Right kidney (tissue), 9 donors: ENCODE measurements at places on chromosomes 1 and 21.

DNA sequence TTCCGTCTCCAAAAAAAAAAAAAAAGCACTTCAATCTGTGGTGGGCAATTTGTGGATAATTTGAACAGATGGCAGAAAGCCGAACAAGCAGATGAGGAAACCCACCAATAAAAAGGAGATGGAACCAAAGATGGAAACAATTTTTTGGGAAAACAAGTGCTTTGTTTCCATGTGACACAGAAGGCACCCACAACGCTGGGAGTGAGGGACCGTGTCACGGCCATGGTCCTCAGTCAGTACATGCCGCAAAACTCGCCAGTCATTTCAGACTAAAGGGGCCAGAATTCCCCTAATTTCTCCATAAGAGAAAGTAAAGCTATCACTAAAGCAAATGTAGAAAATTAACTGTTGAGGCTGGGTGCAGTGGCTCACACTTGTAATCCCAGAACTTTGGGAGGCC is 5.0 kb downstream of the CCNL2 start:
- no peak for DNase-seq

- peak; percentile 49 for DNase-seq
Measured at GRCh38 chr1:960363-961131, at the start of gene KLHL17. Gene KLHL17 (plus strand): TSS chr1:960584. CDS start chr1:960694, 110 bp downstream.

DNA sequence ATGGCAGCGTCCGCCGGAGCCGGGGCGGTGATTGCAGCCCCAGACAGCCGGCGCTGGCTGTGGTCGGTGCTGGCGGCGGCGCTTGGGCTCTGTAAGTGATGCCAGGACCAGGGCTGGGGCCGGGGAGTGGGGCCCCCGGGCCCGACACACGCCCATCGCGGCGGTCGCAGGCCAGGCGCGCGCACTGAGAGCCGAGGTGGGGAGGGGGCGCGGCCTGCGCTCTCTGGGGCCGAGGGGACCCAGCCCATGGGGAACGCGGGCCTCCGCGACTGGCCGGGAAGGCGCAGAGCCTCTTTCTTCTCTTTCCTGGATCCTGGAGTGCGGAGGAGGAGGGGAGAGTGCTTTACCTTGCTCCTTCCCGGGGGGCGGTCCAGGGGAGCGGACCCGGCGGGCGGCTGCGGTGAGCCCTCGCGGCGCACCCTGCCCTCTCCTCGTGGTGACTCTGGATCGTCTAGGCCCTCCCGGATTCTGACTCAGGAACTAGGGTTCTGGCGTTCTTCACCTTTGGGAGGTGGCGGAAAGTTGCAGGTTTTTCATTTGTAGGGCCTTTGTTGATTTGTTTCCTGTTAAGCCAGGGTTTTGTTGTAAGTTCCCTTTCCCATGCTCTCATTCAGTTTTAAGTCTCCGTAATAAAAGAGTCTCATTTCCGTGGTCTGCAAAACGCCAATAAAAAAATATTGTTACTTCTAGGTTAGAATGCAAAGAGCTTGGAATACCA is 529 bp downstream of the MPZL1 start:
- DNase-seq = peak; percentile 99

- DNase-seq = no peak
Measured at GRCh38 chr1:13784971-13785370, 85.0 kb downstream of the PRDM2 start.

GRCh38 chr1:93734999-93735398 is 53.4 kb upstream of the BCAR3 start:
- DNase-seq = no peak

DNA sequence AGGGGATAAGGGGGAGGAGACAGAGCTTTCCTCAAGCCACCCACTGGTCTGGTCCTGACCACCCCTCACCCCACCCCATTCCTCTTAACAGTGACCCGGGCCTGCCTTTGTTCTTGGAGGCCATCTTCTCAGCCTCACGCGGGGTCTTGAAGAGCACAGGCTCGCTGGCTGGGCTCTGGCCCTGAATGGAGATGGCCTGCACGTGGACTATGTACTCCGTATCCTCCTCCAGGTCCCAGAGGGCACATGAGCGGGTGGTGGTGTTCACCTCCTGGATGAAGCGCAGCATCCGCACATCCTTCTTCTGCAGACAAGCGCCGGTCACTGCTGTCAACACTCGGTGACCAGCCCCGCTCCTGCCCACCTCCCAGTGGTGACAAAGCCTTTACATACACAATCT is 2.6 kb downstream of the FNDC5 start:
- no peak for DNase-seq

DNA sequence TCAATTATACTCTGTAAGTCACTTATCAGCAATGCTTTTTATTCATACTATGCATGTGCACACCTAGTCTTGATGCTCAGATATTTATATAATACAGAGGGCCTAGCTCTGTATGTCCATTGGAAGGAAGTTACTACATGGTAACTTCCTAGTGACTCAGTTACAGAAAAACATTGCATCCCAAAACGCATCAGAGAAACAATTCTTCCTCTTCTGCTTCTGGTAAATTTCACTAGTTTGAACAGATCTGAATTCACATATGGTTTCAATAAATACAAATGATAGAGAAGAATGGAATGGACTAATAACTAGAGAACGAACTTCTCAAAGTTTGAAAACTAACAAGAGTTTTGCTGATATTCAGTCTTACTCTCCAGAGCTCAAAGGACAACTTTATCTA is 811.3 kb upstream of the ADGRL2 start:
- no peak for DNase-seq

GRCh38 chr1:206898089-206898914 is 1.1 kb downstream of the IL24 start:
- DNase-seq = no peak

GRCh38 chr1:222454186-222454585 is 93.7 kb downstream of the HHIPL2 start:
- no peak for DNase-seq

DNA sequence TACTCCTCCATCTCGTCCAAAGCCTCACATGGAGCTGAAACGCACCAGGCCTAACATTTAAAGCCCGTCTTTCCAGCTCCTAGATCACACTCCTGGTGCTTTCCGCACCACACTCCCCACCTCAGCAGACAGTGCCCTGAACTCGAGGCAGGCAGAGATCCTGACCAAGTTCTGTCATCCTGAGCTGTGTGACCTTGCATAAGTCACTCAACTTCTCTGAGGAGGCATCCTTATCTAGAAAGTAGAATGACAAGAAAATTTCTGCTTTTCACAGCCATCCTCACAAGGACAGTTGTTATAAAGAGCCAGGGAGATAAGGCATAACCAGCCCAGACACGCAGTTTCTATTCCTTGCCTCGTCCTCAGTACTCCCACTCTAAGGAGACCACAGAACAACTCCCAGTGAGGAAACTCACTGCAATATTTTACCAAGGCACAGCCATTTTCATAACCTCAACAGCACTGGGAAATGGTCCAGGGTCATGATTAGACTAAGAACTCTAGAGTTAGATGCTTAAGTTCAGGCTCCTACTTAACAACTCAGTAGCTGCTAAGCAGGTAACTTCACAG is 3.1 kb downstream of the LRP8 start:
- no peak for DNase-seq

DNA sequence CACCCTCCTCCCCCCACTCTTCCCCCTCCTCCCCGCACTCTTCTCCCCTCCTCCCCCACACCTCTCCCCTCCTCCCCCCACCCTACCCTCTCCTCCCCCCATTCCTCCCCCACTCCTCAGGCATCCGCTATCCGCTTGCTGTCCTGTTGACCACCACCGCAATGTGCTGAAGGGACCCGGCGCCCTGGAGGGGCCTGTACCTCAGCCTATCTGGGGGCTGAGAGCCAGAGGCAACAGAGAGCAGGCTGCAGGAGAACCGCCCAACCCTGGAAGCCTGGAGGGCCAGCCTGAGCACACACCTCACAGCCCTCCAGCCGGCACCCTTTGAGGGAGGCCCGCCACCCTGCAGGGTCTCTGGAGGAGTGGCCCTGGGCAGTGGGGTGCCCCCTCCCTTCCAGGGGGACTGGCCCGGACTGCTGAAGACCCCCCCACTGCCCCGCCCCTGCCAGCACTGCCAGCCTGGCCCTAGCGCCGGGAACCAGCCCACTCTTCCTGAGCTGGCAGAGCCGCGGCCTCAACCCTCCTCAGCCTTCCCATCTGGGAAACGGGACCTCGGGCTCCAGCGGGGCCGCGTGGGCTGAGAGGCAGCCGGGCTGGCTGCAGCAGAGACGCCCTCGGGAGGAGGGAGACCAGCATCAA is 1.2 kb downstream of the C1QTNF12 start:
- DNase-seq = no peak

- no peak for DNase-seq
Measured at GRCh38 chr1:64343105-64343822, 126.7 kb upstream of the CACHD1 start.

- no peak for DNase-seq
Measured at GRCh38 chr21:15487196-15487550, 242.6 kb upstream of the USP25 start.

DNA sequence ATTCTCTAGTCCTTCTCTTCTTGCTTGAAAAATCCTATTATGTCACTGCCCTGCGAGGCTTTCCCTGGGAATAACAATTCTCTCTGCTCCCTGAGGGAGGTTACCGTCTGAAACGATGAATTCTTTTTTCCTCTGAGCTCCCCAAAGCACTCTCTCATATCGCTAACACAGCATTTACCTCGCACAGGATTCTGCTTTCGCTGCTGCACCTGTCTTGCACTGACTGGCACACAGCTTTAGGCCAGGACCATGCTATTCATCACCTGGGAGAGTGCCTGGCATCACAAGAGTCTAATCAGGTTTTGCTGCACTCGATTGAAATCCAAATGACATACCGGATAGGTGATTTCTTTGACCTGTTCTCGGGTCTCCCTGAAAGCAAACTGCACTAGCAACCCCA is 52.8 kb upstream of the GNG4 start:
- DNase-seq = no peak

DNA sequence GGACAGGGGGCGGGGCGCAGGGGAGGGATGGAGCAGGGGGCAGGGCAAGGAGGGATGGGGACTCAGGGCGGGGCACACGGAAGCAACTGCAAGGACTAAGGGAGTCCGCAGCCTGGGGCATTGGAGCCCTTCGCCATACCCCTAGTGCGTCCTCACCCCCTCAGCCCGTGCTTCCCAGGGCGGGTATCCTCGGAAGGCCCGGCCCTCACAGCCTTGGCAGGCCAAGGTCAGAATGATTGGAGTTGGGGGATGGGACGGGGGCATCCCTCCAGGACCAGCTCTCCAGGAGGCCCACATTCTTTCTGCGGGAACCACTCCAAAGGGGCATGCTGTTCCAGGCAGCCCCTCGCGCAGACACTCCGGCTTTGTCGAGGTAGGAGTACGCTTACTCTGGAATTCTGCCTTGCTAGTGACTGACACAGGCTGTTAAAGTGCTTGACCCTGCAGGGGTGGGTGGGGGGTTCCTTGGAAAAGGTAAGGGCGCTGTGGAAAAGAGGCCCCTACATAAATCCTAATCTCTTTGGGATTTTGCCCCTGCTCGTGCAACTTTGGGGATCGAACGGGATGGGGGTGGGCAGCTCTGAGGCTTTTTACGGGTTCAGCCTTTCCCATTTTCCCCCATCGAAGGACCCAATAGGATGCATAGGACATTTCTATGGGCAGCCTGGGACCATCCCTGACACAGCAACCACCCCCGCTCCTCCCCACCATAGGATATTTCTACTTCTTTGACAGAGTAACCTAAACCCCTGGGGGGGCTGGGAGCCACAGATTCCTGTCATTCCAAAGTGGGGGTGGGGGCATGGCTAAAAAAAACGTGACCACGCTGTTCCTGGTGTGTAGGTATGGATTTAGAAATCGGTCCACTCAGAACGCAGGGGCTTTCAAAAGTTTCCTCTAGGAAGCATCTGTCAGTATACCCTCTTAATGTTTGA is 738 bp upstream of the TRIM11 start:
- DNase-seq = peak; percentile 64

- no peak for DNase-seq
Measured at GRCh38 chr1:59757197-59757747, 57.5 kb upstream of the HOOK1 start.

DNA sequence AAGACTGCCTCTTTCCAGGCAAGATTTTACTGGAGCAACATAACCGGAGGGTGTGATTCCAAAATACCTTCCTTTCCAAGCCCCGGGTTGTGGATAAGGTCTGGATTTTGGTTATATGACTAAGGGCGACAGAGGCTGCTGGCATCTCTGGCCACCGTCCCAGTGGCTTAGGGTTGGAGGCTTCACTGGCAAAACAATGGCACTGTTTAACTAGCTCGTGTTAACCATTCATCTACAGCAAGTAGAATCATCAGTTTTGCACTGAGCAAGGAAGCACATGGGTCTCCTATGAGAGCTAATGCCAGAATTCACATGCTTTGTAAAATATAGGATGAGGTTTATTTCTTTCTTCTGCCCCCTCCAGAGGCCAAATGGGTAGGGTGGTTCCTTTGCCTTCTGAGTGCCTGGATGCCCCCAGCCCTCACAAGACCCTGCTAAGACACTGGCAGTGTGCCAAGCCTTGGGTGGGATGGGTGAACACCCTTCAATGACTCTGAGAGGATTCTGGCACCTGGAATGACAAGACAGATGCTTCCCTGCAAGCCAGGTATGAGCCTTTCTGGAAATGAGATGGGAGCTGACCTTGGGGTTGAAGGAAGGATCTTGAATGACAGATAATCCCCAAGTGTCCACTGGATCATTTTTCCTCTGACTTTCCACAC is 36.8 kb downstream of the DHCR24 start:
- DNase-seq = no peak

- DNase-seq = no peak
Measured at GRCh38 chr1:2248854-2249558, 20.9 kb downstream of the SKI start.

DNA sequence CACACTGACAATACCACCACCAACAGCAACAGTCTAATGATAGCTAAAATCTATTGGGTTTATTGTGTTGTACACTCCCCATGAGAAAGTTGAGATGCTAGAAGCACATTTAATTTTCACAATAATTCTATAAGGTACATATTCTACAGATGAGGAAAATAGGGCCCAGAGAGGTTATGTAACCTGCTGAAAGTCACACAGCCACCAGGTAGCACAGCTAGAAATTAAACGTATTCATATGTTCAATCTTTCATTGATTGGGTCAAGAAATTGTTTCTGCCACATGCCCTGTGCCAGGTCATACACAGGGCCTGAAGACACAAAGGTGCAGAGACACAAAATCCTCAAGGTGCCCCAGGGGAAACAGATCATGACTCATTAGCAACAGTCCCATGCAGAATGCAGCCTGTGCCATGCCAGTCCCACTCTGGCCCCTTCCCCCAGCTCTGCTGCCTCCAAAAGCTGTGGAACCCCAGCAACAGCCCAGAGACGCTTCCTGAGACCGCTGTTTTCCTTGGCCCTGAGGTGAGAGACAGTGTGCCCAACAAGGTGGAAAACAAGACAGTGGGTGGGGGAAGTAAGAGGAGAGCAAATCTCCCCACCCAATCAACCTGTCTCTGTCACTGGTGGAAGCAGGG is 32.1 kb downstream of the GJA4 start:
- DNase-seq = no peak

- DNase-seq = no peak
Measured at GRCh38 chr1:23570001-23570691, 10.8 kb upstream of the ID3 start.

DNA sequence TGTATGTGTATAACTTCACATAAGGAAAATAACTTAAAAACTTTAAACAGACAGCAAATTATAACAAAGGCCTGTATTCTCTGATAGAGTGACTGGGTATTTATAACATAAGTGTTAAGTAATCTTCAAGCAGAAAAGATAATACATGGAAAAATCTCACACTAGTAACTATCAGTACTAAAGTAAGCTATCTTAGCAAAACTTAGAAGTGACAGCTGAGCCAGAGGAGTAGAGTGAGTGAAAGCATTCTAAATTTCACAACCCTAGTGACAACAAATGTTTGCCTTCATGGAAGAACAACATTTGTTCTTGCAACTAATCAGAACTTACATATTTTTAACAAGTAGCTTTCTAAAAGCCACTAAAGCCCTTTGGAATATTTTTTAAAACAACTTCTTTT is 74.5 kb upstream of the B3GALT2 start:
- DNase-seq = no peak
